ENCODE measurements at places on chromosomes 2 and 18.
A peak's percentile ranks its signal among the peaks of the same experiment; 100 is the strongest.

DNA sequence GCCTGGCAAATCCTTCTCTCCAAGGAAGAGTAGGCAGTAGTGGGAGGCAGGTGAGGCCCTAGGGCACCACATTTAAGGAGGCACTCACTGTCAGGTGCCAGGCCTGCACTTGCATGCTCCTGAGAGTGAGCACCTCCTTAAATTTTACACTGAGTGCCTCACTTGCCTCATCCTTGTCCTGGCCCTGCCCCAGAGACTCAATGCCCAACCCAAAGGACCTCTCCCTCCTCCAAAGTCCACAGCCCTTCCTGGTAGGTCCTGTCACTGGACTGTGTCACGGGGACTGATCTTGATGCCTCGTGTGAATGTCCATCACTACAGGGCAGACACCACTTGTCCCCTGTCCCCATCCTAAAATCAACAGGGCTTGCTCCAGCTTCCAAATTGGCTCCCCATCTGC lies 235.6 kb downstream of the ZBTB7C start:
- H3K27me3 ChIP-seq = no peaks in the 10 kb centered on the region
- H3K36me3 ChIP-seq = no peaks in the 10 kb centered on the region
- DNase-seq = no peak
- no peak overlapping the region for H3K4me3 ChIP-seq
- no peak overlapping the region for H3K27ac ChIP-seq

DNA sequence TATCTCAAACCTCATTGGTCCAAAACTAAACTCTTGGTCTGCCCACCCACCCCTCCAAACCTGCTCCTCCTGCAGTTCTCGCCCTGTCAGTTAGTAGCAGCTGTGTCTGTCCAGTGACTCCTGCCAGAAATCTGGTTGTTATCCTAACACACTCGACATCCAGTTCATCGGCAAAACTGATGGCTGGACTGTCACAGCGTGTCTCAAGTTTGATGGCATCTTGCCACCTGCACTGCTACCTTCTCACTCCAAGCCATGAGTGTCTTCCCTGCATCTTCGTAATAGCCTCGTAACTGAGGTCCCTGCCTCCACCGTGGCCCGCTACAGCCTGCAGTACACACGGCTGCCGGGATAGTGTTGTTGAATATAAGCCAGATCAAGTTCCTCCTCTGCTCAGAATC lies 470.1 kb upstream of the RAB12 start:
- no peak overlapping the region for H3K4me3 ChIP-seq
- H3K27ac ChIP-seq = peak overlapping the region; percentile 16
- no peak for DNase-seq
- H3K36me3 ChIP-seq = peaks cover 3% of the 10 kb centered on the region
- no peaks in the 10 kb centered on the region for H3K27me3 ChIP-seq
- H3K4me1 ChIP-seq = peaks cover 17% of the 10 kb centered on the region

DNA sequence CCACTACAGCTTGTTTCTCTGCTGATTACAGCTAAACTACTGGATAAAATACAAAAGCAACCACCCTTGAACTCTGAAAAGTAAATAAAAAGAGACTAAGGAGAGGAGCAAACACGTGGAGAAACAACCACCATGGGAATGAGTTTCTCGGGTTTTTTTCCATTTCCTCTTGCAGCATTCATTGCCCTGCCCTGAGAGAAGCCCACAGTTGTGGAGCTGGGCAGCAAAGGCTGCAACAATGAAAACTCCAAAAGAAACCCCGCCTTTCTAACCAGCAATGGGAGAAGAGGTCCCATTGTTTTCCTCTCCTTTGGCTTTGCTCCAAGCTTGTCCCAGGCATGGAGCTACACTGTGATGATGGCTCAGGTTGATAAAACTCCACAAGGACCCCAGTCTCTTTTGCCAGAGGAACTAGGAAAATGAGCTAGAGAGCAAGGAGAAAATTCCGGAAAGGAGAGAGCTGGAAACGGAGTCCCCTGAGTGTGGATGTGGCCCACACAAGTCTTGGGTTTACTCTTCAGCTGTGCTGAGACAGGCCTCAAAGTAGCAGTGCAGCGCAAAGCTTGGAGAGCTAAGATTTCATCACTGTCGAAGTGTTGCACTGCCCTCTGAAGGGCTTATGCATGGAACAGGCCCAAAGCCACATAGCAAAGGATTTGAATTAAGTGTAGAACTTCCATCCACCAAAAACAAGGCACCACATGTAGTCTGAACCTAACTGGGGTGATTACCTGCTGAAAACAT lies 20.9 kb downstream of the NAPG start:
- H3K27me3 ChIP-seq = no peaks in the 10 kb centered on the region
- peaks cover 99% of the 10 kb centered on the region for H3K36me3 ChIP-seq
- no peak for DNase-seq
- no peak overlapping the region for H3K27ac ChIP-seq
- no peak overlapping the region for H3K4me3 ChIP-seq

- no peaks in the 10 kb centered on the region for H3K36me3 ChIP-seq
- peak overlapping the region; percentile 99 for H3K27ac ChIP-seq
- peaks cover 25% of the 10 kb centered on the region for H3K4me1 ChIP-seq
- peak overlapping the region; percentile 85 for H3K4me3 ChIP-seq
- no peaks in the 10 kb centered on the region for H3K27me3 ChIP-seq
Measured at GRCh38 chr18:5237083-5237722, 40.1 kb upstream of the AKAIN1 start.
